Activated gamma-delta T cell (primary cell): ENCODE measurements at places on chromosomes 13 and 19.

- no peak for DNase-seq
These were observed at the start of gene LGALS13 for GRCh38 chr19:39602224-39602623. LGALS13 (plus strand) TSS chr19:39602524; CDS start chr19:39602569, 45 bp downstream.

- no peak for DNase-seq
These were observed 16.0 kb upstream of the ZNF554 start for GRCh38 chr19:2803486-2804155.

- no peak for DNase-seq
These were observed 27.7 kb downstream of the MEIS3 start for GRCh38 chr19:47391510-47392223.

DNA sequence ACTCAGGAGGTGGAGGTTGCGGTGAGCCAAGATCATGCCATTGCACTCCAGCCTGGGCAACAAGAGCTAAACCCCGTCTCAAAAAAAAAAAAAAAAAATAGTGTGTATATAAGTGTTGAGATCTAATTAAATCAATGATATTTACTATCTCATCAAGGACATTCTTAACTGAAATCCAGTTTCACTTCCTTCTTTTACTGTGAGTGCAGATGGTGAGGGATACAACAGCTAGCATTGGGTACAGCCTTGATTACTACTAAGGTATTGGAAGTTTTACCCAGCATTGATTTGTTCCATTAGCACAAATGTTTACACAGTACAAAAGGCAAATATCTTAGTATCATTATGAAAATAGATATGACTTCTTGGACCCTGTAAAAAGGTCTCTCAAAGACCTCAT, 546.6 kb downstream of the KCTD12 start:
- DNase-seq: no peak

DNA sequence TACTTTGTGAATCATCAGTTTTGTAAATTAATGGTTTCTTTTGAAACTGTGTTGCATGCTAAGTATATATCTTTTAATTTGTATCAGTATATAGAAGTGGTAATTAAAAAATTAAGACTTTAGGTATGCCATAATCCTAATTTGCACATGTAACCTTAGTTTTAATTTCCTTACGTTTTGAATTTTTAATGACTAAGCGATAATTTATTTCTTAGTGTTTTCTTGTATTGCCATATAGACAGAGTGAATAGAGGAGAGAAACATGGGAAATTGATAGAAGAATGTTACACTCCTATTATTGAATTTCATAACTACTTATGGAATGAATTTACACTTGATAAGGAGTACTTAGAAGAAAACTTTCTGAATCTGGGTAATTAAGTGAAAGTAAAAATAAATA, 29.5 kb downstream of the LPAR6 start:
- DNase-seq: no peak

- no peak for DNase-seq
These were observed 10.8 kb downstream of the OR7D2 start for GRCh38 chr19:9189535-9189934.

GRCh38 chr13:66208589-66208988, 1021.5 kb downstream of the PCDH9 start:
- no peak for DNase-seq

DNA sequence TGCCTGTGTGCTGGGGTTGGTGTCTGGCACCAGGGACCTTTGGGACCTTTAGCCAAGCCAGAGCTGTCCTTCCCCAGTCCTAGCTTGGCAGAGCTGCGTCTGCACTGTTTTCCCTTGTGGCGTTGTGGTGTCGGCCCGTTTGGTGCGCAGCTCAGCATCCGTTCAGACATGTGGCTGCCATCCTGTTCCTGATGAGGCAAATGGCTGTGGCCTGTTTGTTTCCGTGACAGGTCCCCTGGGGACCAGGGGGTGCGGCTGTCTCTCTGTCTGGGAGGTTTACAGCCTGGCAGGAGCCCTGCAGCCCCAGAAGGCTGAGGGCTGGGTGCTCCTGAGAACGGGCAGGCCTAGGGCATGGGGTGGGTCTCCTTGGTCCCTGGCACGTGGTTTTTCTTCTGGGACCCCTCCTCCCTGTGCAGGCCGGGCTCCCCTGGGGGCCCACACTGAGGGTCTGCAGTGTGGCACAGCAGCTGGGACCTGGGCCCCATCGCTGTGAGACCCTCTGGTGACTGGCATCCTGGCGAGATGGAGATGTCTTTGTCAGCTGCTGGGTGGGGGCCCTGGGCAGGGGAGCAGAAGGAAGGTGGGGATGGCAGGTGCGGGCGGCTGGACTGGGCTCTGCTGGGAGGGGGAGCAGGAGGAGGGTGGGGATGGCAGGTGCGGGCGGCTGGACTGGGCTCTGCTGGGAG, 4.0 kb downstream of the SPPL2B start:
- DNase-seq: no peak

GRCh38 chr13:23828866-23829265, 60.3 kb downstream of the MIPEP start:
- no peak for DNase-seq

- DNase-seq: peak; percentile 45
These were observed 7.1 kb downstream of the LIPE start for GRCh38 chr19:42420055-42420544.

GRCh38 chr13:41520016-41520659, 62.8 kb downstream of the RGCC start:
- DNase-seq: no peak

DNA sequence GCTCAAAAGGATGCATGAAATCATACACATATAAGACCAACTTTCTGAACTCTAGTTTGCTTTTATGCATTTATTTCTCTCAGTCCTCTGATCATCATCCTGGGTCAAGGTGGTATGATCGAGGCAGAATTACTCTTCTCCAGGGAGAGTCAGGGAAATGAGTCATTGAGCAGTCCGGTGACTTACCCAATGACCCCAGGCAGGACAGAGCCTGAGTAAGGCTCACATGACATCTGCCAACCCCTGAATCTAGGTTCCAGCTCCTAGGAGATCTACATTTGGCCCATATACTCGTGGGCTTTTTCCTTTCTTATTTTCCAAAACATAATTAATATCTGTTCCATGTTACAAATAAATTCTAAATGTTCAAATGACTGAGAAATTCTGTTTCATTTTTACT, 502.3 kb downstream of the FOXO1 start:
- DNase-seq: no peak

DNA sequence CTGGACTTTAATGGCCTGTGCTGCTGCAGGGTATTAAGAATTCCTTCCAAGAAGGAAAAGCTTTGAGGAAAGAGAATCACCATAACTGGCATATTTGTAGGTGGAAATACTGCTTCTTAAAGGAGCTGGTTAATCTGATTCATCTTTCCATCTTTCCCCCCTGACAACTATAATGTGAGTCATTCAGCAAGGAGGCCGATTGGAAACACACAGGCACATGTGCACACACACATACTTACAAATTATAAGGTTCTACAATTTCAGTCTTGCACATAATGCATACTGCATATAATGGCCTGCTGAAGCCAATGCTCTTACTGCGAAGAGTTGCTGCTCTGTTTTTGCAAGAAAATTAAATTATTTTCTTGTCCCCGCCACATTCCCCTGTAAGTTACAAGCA, 78.8 kb upstream of the TPP2 start:
- DNase-seq: no peak

DNA sequence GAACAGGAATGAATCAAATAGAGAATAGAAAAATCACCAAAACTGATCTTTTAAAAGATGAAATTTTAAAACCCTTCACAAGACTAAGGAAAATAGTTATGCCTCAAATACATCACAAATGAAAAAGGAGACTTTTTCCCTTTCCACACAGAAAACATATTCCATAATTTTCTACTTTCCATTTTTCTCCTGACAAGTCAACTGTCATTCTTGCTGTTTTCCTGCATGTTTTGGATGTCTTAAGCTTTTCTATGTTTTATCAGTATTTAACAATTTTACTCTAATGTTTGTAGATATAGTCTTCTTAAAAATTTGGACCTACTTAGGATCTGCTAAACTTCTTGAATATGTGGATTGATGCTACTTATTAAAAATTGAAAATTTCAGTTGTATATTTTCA, 810.8 kb downstream of the OLFM4 start:
- no peak for DNase-seq
